Panc1 (cell line): ENCODE measurements at places on chromosomes 3 and 15. TPM values are rescaled to one million over a fixed set of nuclear protein-coding genes. Genes with fewer than 3 reads are reported as not detected.

DNA sequence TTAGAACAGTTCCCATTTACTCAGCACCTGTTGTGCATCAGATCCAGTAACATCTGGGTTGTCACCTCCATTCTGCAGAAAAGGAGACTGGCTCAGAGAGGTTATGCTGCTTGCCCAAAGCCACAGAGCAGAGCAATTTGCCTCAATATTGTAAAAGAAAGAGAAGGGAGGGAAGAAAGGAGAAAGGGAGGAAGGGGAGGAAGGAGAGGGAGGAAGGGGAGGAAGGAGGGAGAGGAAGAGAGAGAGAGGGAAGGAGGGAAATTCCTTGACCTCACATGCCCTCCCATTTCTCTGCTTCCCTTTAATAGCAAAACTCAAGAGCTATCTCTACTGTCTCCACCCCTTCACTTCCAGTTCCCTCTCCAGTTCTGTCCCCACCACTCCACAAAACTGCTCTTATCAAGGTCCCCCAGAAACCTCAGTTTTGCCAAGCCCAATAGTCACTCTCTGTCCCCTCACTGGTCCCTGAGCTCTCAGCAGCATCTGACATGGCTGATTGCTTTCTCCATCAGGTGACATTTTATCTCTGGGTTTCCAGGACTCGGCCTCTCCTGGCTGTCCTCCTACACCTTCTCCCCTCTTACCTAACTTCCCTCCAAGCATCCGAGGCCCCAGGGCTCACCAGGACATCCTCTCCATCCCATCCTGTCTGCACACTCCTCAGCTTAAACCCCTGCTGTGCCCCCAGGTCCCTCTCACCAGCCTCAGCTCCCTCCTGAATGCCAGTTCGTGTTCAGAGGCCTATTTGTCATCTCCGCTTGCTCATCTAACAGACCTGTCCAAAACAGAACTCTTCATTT lies 104.7 kb upstream of the LINGO1 start:
- DNase-seq, result no peak

- no peak for DNase-seq
Measured at GRCh38 chr3:59839283-59839682, 789.5 kb upstream of the CFAP20DC start.

Gene DUOX2
- 0.08 TPM for total RNA-seq

- DNase-seq, result no peak
Measured at GRCh38 chr3:71542521-71543370, 40.8 kb downstream of the FOXP1 start.

Gene DPPA2
- not detected for total RNA-seq

Gene PAK6
- total RNA-seq, result 6.3 TPM

Gene TERC
- 6.0 TPM for total RNA-seq

DNA sequence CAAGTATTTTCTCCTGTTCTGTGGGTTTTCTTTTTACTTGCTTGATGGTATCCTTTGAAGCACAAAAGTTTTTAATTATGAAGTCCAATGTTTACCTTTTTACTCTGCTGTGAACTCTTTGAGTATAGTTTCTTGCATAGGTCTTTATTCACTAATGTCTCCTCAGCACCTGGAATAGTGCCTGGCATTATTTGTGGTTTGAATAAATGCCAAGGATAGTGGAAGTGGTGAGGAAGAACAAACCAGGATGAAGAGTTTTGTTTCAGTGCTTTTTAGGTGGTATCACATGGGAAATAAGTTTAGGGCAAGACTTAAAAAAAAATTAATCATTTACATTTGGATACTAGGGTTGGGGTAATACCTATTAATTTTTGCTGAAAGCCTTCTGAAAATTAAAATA lies 25.7 kb downstream of the GPD1L start:
- DNase-seq, result no peak

- DNase-seq, result no peak
Measured at GRCh38 chr3:155321418-155321817, 27.9 kb upstream of the STRIT1 start.

GRCh38 chr15:80315289-80315987 lies 63.4 kb upstream of the CTXND1 start:
- DNase-seq, result no peak

Gene UPK1B
- total RNA-seq, result 4.4 TPM

- no peak for DNase-seq
Measured at GRCh38 chr15:84886211-84886983, 1.9 kb downstream of the SLC28A1 start.

GRCh38 chr15:48733615-48734014 lies 77.3 kb downstream of the CEP152 start:
- no peak for DNase-seq

DNA sequence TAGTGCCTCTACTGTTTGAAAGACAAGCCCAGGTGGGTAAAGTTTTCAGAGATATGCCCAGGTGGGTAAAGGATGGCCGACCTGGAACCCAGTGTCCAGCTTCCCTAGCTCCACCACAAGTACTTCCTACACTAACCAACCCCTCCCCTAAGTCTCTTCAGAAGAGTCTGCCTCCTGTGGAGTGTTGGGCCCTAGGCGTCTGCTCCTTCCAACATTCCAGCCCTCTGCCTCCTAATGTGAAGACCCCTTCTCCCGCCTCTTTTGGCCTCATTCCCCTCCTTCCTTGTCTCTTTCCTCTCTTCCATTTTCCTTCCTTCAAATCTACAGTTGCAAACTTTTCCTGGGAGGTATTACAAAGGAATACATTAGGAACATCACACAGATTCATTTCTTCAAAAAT lies 38.6 kb downstream of the CNTN3 start:
- no peak for DNase-seq

- DNase-seq, result no peak
Measured at GRCh38 chr3:119301662-119302061, 7.5 kb downstream of the ARHGAP31 start.

DNA sequence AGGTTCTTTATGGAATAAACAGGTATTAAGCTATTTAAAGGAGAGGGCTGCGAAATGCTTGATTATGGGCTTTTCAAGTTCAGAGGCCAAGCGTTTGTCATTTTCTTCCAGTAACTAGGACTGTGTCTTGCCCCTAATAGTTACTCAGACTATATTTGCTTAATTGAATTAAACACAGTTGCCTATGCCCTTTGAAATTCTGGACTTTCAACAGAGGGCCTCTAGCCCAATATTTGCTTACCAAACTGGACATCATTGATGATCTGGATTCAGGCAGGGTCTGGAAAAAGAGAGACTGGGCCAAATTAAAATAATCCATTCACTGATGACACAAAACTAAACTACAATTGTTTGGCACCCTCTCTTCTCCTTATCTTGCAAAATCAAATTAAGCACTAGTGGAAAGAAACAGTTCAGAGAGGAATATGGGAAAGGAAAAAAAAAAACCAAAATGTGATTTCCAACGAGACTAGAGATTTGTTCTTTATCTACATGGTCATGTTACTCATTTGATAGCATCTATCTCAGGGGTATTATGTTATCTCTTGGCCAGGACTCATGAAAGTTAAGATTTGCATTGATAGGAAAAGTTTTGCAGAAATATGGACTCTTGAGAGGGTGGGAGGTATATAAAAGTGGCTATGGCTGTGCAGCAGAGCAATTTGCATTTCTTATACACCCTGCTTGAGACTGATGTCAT lies 75.1 kb upstream of the TSEN2 start:
- DNase-seq, result no peak

Gene CADM2
- 0.64 TPM for total RNA-seq
